ENCODE measurements at places on chromosomes 4 and X.

DNA sequence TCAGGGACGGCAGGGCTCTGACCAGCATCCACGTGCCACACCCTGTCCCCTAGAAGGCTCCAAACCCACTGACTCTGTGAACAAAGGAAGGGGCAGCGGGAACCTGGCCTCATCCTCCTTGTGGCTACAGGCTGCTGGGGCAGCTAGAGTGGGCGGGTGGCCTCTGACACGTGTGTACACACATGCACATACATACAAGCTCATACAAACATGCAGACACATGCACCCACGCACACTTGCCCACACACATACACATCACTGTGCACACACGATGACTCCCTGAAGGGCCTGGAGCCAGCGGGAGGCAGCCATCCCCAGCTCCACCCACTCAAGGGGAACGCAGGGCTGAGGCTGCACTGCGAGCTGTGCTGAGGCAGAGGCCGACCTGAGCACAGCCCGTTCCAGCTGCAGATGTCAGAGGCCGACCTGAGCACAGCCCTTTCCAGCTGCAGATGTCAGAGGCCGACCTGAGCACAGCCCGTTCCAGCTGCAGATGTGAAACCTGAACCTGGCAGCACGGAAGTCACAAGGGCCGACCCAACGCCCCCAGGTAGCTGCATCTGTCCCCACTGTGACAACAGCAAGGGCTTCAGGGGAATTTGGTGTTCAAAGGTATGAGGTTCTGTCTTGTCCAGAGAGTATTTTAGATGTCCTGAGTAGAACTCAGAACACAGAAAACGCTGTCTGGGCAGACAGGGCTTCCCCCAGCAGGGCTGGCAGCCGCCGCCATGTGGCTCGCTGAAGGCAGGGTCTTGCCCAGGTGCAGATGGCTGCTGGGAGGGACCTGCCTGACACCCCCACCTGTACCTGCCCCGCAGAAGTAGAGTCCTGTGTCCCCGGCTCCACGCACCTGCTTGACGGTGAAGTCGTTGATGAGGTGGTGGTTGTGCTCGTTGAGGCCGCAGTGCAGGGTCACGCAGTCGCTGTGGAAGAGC, 33.5 kb downstream of the CTBP1 start:
- DNase-seq: no peak

DNA sequence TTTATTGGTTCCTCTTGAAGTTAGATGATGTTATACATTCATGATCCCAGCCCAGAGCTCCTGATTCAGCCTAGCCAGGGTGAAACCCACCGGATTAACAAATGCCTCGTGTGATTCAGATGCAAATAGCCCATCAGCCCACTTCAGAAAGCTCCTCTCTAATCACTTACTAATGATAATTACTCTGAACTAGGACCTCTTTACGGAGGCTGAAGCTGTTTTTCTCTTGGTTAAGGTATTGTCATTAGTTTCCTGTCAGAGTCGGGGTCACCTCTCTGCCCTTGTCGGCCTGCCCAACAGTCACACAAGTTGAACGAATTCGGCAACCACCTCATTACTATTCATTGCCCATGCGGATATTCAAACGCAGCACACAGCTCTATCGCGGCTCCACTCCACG, 36.6 kb downstream of the ZFP42 start:
- DNase-seq: no peak

DNA sequence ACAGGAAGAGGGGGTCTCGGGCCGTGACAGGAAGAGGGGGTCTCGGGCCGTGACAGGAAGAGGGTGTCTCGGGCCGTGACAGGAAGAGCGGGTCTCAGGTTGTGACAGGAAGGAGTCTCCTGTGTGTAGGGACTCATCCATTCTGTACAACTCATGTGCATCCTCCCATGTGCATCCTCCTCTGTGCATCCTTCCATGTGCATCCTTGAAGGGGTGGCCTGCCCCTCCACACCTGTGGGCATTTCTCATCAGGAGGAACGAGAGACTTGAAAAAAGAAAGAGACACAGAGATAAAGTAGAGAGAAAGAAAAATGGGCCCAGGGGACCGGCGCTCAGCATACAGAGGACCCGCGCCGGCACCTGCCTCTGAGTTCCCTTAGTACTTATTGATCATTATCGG, 30.2 kb upstream of the PLCXD1 start:
- no peak for DNase-seq

GRCh38 chr4:20831746-20832145, 131.5 kb downstream of the PACRGL start:
- no peak for DNase-seq

- no peak for DNase-seq
Observed at GRCh38 chrX:23136816-23137215, 137.1 kb downstream of the DDX53 start.

DNA sequence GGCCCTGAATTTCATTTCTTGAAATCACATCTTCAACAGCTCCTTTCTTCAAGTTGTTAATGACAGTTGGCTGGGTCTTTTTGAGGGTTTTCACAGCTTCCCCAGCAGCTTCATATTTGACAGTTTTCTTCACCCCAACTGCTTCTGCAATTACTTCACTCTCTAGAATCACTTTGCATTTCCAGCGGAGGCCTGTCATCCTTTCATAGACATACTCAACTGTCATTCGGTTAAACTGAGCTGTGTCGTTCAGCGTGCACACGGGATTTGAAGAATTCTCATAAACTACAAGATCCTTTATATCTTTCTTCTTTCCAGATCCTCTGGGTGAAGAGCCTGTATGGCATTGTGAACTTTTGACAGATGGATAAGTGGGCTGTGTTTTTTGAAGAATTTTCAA, 15.4 kb downstream of the UBE2A start:
- no peak for DNase-seq

GRCh38 chrX:64150775-64151174, 54.7 kb downstream of the AMER1 start:
- no peak for DNase-seq

DNA sequence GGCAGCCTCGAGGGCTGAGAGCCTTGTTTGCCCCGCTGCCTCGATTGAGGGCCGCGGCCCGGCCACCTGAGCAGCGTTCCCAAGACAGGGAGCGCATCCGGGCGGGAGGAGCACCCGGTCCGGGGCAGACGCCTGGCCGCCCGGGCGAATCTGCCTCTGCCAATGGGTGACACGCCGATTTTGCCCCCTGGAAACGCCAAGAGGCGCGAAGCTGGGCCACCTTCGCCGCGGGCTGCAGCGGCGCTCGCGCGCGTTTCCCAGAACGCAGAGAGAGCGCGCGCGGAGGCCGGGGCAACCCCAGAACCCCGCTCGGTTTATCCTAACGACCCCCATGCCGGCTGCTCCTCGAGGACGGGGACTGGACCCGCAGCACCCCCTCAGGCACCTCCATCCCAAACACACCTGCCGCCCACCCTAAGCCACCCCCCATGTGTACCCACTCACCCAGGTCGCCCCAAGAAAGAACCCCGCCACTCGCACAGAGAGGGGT, 575 bp downstream of the MAP7D2 start:
- DNase-seq: no peak

- DNase-seq: no peak
Observed at GRCh38 chr4:40992472-40993295, 221.7 kb downstream of the APBB2 start.

DNA sequence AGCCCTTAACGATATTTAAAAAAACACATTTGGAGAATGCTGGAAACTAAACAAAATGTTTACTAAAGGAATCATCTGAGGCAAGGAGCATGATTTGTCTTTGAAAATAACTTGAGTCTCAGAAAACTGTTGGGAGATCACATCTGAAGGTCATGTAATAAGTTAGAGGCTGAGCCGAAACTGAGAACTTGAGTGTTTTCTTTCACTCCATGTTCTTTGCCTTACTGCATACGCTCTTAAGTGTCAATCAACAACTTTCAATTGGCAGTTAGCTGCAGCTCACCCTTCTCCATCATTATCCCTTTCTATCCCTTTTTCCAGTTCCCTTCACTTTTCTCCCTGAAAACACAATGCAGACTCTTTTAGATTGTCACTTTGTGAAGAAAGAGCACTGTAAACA, 216.2 kb downstream of the ADGRA3 start:
- DNase-seq: no peak

DNA sequence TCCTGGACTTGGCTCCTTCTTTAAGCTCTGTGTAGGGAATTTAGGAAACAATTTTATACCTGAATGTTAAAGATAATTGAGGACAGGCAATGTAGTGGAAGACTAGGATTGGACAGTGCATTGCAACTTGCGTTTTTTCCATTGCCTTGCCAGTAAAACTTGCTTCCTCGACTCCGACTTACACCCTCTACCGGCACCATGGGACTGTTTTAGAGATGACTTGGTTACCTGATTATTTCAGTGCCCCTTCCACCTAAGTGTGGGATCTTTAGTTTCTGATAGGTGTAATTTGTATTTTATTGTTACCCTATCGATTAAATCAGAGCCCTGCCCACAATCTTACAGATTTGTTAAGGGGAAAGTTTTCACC, 1.2 kb downstream of the PRPS1 start:
- DNase-seq: peak; percentile 18

GRCh38 chr4:140252742-140253555, 99.0 kb upstream of the MAML3 start:
- peak; percentile 46 for DNase-seq

DNA sequence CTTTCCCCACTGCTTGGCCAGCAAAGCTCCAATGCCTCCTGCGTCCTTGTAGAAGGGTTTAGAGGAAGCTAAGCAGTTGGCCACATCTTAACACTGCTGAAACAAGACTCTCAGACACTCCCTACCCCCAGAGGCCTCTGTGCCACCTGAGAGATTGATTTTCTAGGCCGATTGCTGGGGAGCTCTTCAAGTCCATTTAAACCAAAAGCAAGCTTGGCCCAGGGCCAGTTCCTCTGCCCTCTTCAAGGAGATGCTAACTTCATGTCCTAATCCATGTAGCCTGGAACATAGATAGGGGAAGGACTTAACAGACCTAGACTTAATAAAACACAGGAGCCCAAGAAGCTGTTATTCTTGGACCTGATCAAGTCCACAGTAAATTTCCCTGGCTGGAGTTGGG, 27.2 kb upstream of the FMR1NB start:
- DNase-seq: no peak

GRCh38 chr4:7367864-7368277, 66.9 kb downstream of the PSAPL1 start:
- no peak for DNase-seq

DNA sequence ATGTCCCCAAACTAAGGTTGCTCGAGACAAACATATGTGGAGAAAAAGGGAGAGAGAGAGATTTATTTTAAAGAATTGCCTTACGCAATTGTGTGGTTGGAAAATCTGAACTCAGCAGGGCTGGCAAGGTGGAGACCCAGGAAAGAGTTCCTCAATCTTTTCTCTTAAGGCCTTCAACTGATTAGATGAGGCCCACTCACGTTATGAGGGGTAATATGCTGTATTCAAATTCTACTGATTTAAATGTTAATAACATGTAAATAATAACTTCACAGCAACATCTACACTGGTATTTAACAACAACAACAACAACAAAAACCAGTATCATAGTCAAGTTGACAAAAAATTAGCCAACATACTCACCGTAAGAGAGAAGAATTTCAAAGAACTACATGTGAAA, 14.6 kb downstream of the SERPINA7 start:
- no peak for DNase-seq

DNA sequence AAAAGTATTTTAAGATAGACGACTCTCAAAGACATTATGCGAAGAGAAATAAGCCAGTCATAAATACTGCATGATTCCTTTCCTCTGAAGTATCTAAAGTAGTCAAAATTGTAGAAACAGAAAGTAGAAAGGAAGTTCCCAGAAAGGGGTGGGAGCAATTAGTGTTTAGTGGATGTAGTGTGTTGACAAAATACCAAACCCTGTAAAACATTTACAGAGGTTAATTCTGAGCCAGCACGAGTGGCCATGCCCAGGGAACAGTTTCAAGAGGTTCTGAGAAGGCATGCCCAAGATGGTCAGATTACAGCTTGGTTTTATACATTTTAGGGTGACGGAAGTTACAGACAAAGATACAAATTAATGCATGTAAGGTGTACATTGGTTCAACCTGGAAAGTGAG, 34.4 kb upstream of the SLC25A4 start:
- DNase-seq: no peak

DNA sequence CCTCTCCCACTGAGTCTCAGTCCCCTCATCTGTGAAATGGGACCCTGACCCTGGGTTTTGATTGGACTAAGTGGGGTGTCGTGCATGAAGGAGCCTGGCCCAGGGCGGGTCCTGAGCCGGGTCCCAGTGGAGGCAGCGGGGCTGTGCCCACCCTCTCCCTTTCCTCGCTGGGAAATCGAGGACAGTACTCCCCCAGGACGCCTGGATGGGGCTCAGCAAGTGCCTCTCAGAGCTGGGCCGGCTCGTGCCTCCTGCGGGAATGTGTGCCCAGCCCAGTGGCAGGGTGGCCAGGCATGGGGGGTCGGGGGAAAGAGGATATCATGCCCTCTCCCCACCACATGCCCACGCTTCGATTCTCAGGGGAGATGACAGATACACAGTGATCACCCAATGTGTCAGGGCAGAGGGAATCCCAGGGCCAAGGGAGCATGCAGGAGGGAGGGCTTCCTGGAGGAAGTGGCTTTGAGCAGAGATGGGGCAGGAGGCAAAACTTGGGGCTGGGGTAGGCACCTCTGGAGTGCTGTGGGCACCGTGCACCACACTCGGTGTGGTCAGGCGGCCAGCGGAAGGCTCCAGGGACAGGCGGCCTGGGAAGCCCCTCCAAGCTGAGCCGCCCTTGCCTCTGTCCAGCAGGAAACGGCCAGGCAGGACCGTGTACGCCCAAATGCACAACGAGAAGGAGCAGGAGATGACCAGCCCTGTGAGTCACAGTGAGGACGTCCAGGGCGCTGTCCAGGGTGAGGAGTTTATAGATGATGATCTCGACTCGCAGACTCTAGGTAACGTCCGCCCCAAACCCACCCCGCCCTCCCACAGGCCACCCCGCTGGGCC, 203.0 kb downstream of the AFAP1 start:
- DNase-seq: no peak

- DNase-seq: peak; percentile 43
Observed at GRCh38 chrX:20066968-20067708, 49.6 kb downstream of the MAP7D2 start.

DNA sequence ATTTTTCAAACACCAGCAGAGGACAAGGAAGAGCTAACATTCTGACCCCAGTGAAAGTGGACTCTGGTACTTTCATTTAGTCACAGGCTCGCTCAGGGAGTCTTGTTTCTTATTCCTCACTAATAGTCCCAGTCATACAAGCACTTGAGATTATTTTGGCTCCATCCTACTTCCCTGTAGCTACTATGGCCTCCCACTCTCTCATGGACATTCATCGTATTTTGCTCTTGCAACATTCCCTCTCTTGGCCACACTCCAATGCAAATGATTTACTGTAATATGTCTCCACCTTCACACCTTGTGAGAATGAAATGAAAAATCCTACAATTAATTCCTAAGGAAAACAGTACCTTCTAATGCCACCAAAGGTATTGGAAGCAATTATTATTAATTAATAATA, 21.3 kb downstream of the PLRG1 start:
- DNase-seq: no peak

Data from HL-60 (cell line).